Activated B cell treated with CpG ODN at 0.5 μM for 24 hours (primary cell): ENCODE measurements at places on chromosomes 11 and 22. TPM values are rescaled to one million over a fixed set of nuclear protein-coding genes. Genes with fewer than 3 reads are reported as not detected.

The THAP7 gene
- total RNA-seq: 27.1 and 32.3 TPM in 2 replicates

The ENTHD1 gene
- total RNA-seq: 0.15 TPM in 1 of 2 replicates, not detected in the other

The MRGPRX2 gene
- not detected in 2 replicates for total RNA-seq

The SNX32 gene
- 0.37 and 1.0 TPM in 2 replicates for total RNA-seq

The PKP3 gene
- total RNA-seq: 0.18 TPM in 1 of 2 replicates, not detected in the other

The BTBD18 gene
- total RNA-seq: not detected in 2 replicates

The POLD3 gene
- 14.9 and 16.3 TPM in 2 replicates for total RNA-seq

The UCP3 gene
- 4.4 and 5.7 TPM in 2 replicates for total RNA-seq

The RIMBP3B gene
- 0.16 and 0.42 TPM in 2 replicates for total RNA-seq

The MYO18B gene
- 0.12 and 0.27 TPM in 2 replicates for total RNA-seq

The CCDC87 gene
- total RNA-seq: 0.22 and 0.31 TPM in 2 replicates

The BTG4 gene
- not detected in 2 replicates for total RNA-seq

The UBQLNL gene
- total RNA-seq: 0.29 and 0.34 TPM in 2 replicates

The TCIRG1 gene
- total RNA-seq: 209 and 227 TPM in 2 replicates
